ENCODE measurements at places on chromosomes 1 and 21. TPM values are rescaled to one million over a fixed set of nuclear protein-coding genes. Genes with fewer than 3 reads are reported as not detected.
A peak's percentile ranks its signal among the peaks of the same experiment; 100 is the strongest.

DNA sequence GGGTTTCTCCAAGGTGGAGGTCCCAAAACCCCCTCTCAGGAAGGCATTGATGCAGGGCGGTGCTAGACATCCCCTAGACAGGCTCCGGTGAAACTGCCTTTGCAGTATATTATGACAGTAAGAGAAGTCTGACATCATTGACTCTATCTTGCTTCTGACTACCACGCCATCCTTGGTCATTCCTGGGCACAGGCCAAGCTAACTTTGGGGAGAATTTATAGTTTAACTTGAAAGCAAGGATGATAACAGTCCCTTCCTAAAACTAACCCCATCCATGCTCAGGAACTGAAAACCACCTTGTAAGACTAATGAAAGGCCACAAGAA lies 30.3 kb downstream of the RSPH1 start:
- no peak for DNase-seq

GRCh38 chr1:10945991-10946509 lies 66.4 kb upstream of the TARDBP start:
- no peak for DNase-seq

GRCh38 chr1:157136133-157136532 lies 2.1 kb downstream of the ETV3 start:
- DNase-seq = no peak

- no peak for DNase-seq
Measured at GRCh38 chr1:204623894-204624361, 61.6 kb downstream of the LRRN2 start.

- DNase-seq = peak; percentile 100
Measured at GRCh38 chr1:150561254-150561973, 12.2 kb downstream of the ADAMTSL4 start.

Gene HES3
- total RNA-seq = not detected

DNA sequence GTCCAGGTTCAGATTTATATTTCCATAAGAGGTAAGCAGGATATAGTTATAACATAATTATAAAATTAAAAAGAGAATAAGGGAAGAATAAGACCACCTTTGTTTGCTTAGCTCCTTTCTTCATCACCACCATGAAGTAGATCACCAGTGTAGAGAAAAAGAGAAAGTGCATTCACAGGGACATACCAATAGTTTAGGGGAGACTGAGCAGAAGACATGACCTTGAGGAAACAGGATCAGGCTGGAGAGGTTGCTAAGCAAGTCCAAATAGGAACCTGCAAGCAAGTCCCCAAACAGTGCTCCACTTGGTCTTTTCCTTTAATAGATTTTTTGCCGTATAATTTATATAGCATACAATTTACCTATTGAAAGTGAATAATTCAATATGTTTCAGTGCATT lies 63.0 kb downstream of the KCNT2 start:
- no peak for DNase-seq

DNA sequence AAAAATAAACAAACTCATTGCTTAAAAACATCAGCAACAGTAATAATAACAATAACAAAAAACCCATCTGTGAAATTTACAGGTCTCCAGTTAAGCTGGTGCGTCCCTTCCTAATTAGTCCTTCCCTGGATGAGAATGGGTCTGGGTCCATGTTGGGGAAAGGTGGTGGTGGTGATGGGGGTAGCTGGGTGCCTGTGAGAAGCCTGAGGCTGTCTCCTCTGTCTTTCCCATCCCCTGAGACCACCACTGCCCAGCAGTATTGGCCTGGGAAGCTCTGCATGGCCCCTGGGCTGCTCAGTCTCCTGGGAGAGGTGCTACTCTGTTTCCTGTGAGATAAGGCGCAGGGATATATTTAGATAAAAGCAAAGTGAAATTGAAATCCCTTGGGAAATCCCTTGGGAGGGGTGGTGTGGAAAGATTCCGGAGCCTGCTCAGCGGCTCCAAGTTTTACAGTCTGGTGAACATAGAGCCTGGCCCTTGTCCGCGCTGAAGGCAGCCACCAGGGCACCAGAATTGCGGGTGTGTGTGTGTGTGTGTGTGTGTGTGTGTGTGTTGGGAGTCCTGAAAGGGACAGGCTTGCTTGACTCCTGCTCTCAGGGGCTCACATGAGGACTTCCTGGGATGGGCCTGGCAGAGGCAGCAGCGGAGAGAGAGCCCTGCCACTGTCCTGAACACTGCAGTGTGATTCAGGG lies 150.2 kb downstream of the FOXD2 start:
- peak; percentile 28 for DNase-seq

GRCh38 chr1:147849098-147849895 lies 53.3 kb upstream of the GJA8 start:
- DNase-seq = no peak

GRCh38 chr1:15757016-15757543 lies 1.5 kb upstream of the FBLIM1 start:
- DNase-seq = no peak

GRCh38 chr1:25541425-25541824 lies 2.0 kb upstream of the LDLRAP1 start:
- DNase-seq = no peak

Measured in SJSA1 (cell line).